ENCODE measurements at places on chromosomes 3 and 15.

GRCh38 chr3:5699313-5699712 lies 511.8 kb downstream of the EDEM1 start:
- DNase-seq, result no peak

DNA sequence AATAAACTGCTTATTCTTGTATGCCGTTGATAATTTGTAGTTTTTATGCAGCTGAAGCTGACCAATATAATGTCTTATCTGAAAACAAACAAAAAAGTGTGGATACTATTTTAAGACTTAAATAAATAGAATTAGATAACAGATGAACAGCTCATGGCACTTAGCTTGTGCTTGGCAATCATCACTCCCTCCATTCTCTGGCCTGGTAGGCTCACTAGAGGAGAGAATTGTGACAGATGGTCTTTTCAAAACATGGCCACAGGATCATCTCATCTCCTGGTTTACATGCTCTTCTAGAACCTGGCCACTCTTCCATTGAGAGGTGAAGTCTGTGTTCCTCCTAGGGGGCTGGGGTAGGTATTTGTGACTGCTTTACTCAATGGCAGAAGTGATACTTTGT lies 58.4 kb upstream of the RBP1 start:
- no peak for DNase-seq

GRCh38 chr15:60476713-60477112 lies 2.2 kb downstream of the ICE2 start:
- no peak for DNase-seq

DNA sequence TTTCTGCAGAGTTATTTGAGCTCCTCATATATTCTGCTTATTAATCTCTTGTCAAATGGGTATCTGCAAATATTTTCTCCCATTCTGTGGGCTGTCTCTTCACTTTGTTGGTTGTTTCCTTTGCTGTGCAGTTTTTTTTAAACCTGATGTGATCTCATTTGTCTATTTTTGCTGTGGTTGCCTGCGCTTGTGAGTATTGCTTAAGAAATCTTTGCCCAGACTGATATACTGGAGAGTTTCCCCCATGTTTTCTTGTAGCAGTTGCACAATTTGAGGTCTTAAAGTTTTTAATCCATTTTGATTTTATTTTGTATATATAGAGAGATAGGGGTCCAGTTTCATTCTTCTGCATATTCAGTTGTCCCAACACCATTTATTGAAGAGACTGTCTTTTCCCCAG lies 102.3 kb downstream of the POLQ start:
- DNase-seq, result no peak

GRCh38 chr3:3086239-3086638 lies 23.9 kb downstream of the IL5RA start:
- DNase-seq, result no peak

DNA sequence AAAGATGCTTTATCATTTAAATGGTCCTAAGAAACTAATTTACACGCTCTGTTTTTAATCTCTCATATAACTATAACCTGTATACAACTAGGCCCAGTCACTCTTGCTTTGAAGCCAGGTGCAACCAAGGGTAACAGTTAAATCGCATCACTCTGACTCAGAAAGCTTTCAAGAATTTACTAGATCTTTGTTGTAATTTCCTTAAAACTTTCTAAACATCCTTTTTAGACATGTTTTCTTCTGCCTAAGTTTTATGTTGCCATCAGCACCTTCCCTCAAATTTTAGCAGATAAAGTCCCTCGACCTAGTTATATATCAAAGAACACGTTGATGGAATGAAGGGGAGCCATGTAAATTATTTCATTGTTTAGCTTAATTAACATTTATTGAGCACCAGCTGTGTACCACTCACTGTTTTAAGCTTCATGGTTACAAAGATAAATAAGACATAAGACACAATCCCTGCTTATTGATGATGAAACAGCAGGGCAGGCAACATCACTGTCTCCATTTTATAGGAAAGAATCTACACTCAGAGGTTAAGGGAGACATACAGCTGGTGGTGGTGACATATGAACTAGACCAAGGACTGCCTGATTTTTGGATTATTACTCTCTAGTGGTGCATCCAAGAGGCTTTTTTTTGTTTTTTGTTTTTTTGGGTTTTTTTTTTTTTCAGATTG lies 101.0 kb downstream of the CD200R1L start:
- DNase-seq, result no peak

DNA sequence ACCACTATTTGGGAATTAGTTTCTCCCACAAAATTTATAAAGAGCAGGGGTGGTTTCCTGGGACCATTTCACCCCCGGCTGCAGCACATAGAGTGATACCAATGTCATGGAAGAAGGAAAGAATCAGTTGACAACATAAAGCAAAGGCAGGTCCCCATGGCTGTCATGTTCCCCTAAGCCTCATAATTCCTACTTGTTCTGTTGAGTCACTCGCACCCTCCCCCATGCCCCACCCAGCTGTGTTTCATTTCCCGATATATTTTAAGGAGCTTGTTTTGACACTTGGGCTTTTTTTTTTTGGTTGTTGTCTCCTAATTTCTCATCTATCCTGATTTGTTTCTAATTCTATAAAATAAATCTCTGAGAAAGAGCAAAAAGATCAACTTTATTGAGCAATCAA lies 24.9 kb downstream of the ERC2 start:
- no peak for DNase-seq

- DNase-seq, result no peak
Measured at GRCh38 chr3:62261736-62262135, 111.6 kb downstream of the FEZF2 start.

- no peak for DNase-seq
Measured at GRCh38 chr15:90230071-90230494, 3.7 kb downstream of the CIB1 start.

DNA sequence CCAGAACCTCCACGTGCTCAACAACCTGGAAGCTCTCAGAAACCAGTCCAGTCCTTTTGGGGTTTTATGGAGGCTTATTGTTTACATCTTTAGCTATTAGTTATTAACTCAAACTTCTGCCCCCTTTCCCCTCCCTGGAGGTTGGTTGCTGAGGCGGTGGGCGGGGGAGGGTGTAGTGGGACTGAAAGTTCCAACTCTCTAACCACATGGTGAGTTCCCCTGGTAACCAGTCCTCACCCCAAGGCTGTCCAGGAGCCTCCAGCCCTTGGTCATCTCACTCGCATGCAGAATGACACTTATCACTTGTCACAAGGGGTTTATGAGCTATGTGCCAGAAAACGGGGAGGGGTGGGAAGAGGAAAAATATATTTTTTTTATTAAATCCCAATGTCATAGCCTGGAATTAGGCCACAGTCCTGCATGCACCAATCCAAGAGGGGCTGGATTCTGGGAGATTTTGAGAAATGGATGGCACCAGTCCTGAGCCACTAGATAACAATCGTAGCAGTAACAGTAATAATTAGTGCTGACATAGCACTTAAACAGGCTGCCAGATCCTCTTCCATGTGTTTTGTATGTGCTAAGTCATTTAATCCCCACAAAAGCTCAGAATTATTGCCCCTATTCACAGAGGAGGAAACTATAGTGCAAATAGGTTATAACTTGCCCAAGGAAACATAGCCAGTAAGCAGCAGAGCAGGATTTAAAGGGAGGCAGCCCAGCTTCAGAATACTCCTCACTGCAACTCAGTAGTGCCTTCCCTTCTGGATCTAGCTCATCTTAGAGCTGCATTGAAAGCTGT lies 85.7 kb downstream of the CRYGS start:
- no peak for DNase-seq

GRCh38 chr3:53083521-53083920 lies 37.6 kb upstream of the SFMBT1 start:
- no peak for DNase-seq

- no peak for DNase-seq
Measured at GRCh38 chr15:65730549-65731172, 61.4 kb downstream of the DENND4A start.

- DNase-seq, result no peak
Measured at GRCh38 chr15:63232943-63233342, 43.5 kb downstream of the RAB8B start.

- no peak for DNase-seq
Measured at GRCh38 chr3:64488939-64489338, 198.9 kb downstream of the ADAMTS9 start.

- peak; percentile 56 for DNase-seq
Measured at GRCh38 chr15:89776274-89777072, at the start of gene MESP2. Gene MESP2 (plus strand): TSS chr15:89776332. CDS start chr15:89776358, 26 bp downstream.

DNA sequence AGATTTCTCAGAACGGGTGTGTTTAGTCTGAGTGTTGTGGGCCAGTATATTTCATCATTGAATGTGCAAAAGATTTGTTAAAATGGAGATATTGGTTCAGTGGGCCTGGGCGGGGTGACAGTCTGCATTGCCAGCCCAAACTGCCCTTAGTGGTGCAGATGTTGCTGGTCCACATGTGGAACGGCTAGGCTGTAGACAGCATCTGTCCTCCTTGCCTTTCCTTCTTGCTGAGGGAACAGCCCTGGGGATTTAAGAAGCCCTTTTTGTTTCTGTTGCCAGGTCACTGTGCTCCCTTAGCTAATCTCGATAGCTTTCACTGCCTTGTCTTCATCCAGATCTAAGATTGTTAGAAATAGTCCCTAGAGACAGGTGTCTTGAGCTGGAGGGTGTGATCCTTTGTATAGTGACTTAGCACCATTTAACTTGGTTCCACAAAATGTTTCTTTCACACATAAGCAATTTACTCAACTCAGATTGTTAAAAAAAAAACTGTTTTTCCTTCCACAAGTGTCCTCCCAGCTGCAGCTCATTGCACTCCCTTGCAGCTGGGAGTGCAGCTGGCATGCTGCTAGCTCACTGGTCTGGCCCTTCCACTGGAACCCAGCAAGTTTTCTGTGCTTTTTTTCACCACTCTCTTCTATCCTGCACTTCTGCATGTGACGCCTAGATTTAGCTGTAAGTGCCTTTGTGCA lies 37.5 kb downstream of the GAP43 start:
- no peak for DNase-seq
